ENCODE measurements at places on chromosomes 4 and X.

- no peak for DNase-seq
These were observed 2.1 kb upstream of the IL2 start for GRCh38 chr4:122458625-122459024.

DNA sequence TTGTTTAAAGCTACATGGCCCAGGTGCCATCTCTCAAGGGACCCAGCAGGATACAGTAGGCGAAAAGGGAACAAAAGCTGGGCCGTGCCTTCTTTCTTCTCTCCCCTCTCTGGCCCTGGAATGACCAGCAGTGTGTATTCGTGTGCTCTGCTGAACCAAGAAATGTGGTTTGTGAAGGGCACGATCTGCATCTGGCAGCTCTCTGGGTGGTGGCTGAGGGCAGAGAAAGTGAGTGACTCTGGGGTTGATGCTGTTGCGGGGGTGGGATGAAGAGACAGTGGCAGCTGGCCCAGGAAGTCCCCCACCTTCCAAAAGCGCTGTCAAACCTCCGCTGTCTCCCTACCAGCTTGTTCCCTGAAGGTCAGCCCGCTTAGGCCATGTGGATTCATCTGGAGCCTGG is 88.3 kb downstream of the CLDN34 start:
- no peak for DNase-seq

DNA sequence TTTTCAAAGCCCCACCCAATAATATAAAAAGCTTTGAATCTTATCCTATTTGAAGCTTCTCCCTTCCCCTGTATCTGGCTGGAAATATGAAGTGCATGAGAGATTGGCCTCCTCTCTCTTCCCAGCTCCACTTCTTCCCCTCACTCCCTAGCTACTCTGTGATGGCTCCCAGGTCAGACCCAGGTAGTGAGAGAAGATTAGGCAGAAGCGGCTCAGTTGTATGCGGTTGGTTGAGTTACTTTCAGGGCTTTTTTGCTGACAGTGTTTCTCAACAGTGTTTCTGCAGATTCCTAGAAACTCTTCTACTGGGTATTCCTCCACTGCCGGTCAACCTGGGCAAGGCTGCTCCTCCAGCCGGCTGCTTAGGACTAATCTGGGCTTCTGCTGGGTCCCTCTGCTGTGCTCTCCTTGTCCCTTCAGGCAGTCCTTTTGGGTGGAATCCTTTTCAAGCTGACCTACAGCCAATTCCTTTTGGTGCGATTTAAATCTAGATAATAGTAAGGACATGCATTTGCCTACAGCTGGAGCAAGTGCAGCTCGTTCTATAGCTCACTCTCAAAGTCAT is 87.4 kb upstream of the SLC7A11 start:
- no peak for DNase-seq

GRCh38 chr4:123524958-123525628 is 128.5 kb downstream of the SPRY1 start:
- no peak for DNase-seq

All from kidney (tissue), 22 donors.